ENCODE measurements at places on chromosomes 2 and 18. TPM values are rescaled to one million over a fixed set of nuclear protein-coding genes. Genes with fewer than 3 reads are reported as not detected.
A peak's percentile ranks its signal among the peaks of the same experiment; 100 is the strongest.

DNA sequence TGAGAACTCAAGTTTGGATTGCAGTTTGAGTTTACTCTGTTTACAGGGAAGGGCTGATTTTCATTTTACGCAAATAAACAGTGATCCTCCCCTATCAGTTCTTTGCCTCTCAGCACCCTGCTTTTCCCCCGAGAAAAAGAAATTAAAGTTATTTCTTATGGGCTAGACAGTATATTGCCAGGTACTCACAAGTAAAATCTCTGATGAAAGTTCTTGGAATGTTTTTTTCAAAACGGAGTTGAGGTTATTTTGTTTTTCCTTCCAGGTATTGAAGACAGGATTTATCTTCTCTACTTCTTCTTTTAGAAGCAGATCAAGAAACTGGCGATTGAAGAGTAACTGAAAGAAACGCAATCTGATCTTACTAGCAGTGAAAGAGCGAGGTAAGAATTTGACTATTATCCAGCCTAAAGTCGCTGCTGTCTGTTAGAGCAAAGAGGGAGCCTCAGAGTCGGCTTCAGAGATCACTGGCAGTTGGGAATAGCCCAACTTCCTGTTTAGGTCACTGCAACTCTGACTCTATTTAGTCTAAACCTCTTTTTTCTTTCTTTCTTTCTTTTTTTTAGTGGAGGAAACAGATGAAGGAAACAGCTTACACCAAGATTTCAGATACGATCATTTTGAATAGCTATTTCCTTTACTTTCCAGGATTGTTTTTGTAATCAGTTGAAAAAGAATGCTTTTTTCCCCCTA, at the start of gene TFPI:
Gene TFPI (minus strand): TSS at position 425 of the 693 bp plus-strand sequence. CDS start 50,667 bp downstream, outside the sequence.
- H3K4me3 ChIP-seq = peak within 1 kb of the TSS; percentile 92
- DNase-seq = peak; percentile 78
- H3K27ac ChIP-seq = peak within 1 kb of the TSS; percentile 84
- peaks cover 4% of the 10 kb centered on the region for H3K36me3 ChIP-seq
- no peaks in the 10 kb centered on the region for H3K27me3 ChIP-seq

DNA sequence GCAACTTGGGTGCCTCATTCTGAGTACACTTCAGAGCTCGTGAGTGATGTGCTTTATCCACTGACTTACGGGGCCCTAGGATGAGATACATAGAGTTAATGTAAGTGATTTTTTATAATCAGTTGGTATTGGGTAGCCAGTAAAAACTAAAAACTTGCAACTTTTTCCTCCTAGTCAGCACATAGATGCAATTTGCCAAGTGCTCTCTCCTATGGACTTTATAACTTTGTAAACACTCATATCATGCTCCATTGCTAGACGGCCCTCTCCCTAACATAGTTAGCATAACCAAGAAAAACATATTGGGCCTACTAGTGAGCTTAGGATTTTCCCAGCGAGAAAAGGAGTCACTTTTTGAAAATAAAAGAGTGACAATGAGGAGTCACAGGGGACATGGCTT, 60.4 kb downstream of the PLB1 start:
- H3K27ac ChIP-seq = no peak overlapping the region
- no peaks in the 10 kb centered on the region for H3K36me3 ChIP-seq
- no peak for DNase-seq

GRCh38 chr18:1848716-1849115, 722.6 kb downstream of the METTL4 start:
- no peak for DNase-seq
- no peak overlapping the region for H3K27ac ChIP-seq
- no peak overlapping the region for H3K4me3 ChIP-seq

DNA sequence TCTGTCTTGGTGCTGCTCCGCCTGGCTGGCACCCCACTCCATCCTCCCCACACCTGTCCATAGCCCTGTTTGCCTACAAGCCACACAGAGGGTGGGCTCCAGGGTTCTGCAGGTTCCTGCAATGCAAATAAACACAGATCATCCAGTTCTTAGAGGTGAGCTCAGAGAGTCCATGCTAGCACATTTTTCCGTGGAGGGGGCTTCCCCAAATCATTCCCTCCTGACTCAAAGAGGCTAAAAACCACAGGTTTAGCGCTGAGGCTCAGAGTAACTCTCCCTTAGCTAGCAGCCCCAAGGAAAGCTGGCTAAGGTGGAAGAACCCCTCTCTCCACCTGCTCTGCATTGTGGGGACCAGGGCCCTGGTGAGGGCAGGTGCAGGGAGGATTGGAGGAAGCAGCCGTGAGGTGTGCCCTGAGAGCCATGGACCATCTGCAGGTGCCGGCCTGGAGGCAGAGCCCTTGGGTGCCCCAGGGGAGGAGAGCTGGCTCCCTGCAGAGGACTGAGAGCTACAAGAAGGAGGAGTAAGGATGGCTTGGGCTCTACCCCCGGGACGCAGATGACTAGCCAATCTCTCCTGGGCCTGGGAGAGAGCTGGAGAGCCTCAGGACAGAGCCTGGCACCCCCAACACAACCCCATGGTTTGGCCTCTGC, 23.8 kb upstream of the TEX44 start:
- no peaks in the 10 kb centered on the region for H3K36me3 ChIP-seq
- H3K27me3 ChIP-seq = peaks cover 13% of the 10 kb centered on the region
- no peaks in the 10 kb centered on the region for H3K4me1 ChIP-seq
- no peak for DNase-seq
- H3K4me3 ChIP-seq = no peak overlapping the region

DNA sequence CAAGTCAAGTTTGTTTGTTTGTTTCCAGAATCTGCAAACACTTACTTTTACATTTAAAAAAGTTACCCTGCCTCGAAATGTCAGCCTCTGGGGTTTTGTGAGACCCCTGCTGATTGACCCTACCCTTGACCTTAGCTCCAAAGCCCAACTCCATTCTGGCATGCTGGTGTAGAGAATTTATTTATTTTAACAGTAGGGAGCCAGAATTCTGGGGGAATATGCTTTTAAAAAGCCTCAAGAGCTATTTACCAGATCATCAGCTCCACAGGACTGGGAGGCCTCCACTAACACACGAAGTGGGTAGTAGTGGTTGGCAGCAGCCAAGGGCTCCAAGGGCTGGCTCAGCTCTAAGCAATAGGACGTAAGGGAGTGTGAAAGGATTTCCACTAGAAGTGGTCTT, 23.2 kb upstream of the GREB1L start:
- peaks cover 5% of the 10 kb centered on the region for H3K27me3 ChIP-seq
- H3K27ac ChIP-seq = no peak overlapping the region
- no peak for DNase-seq
- H3K4me3 ChIP-seq = no peak overlapping the region

Gene FAM228B
- total RNA-seq = 2.2 TPM

- DNase-seq = no peak
- H3K4me1 ChIP-seq = no peaks in the 10 kb centered on the region
- H3K36me3 ChIP-seq = no peaks in the 10 kb centered on the region
- H3K27ac ChIP-seq = no peak overlapping the region
- no peaks in the 10 kb centered on the region for H3K27me3 ChIP-seq
- no peak overlapping the region for H3K4me3 ChIP-seq
Measured at GRCh38 chr18:34522603-34523002, 187.5 kb upstream of the DTNA start.

GRCh38 chr2:56232912-56233311, 49.1 kb downstream of the CCDC85A start:
- H3K4me1 ChIP-seq = no peaks in the 10 kb centered on the region
- no peak overlapping the region for H3K27ac ChIP-seq
- H3K27me3 ChIP-seq = no peaks in the 10 kb centered on the region
- no peaks in the 10 kb centered on the region for H3K36me3 ChIP-seq

DNA sequence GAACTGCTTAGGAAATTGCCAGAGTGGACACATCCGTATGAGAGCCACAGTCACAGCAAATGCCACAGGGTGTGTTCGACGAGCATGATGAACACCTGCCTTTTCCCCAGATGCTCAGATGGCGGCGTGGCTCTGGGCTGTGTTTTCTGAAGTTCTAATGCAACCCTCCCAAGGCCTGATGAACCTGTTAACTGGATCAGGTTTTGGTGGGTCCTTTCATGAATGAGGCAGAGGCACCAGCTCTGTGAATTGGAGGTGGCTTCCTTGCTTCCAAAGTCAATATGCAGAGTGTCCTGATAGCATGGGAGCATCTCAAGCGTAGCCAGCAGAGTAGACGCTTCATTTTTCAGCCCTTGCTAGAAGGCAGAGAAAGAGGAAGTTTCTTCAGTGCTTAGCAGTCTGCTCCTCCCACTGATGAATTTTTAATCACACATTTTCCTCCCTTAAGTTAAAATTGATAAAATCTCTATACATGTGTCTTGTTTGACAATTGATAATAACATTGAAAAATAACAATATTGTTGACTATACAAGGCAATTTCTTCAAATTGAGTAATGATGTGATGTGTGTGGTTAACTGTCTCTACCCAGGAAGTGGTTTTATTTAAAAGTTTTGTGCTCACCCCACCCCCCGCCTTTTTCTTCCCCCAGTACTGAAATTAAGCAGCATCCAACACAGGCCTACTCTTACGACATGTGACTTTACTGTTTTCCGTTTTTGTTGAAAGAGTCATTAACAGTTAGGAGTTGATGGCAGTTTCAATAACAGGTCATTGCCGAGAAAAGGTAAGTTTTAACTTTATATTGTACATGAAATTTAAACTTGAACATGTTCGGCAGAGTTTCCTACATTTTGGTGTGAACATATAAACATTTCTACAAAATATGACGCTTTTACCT, at the start of gene ARHGAP15:
Gene ARHGAP15 (plus strand): TSS at position 739 of the 900 bp plus-strand sequence.
- no peaks in the 10 kb centered on the region for H3K36me3 ChIP-seq
- no peak within 1 kb of the TSS for H3K4me3 ChIP-seq

Gene GKN1
- not detected for total RNA-seq

- no peaks in the 10 kb centered on the region for H3K36me3 ChIP-seq
- H3K27me3 ChIP-seq = no peaks in the 10 kb centered on the region
- no peak overlapping the region for H3K27ac ChIP-seq
- H3K4me1 ChIP-seq = no peaks in the 10 kb centered on the region
Measured at GRCh38 chr2:12750166-12750905, 33.6 kb downstream of the TRIB2 start.

DNA sequence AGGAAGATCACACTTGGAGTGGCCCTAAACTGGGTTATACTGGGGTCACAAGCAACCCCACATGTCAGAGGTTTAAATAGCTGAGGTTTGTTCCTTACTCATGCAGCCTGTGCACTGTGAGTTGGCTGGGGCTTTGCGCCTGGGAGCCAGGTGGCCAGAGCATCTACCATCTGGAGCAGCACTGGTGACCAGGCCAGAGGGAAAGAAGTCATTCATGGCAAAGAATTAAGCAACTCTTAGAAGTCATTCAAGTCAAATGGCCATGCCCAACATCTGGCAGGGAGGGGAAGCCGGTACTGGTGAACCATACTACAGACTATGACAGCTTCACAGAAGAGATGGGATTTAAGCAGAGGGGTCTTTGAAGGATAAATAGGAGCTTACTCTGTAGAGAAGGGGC, 90.7 kb downstream of the POLR1A start:
- no peak overlapping the region for H3K27ac ChIP-seq

Gene IL36B
- total RNA-seq = not detected

- H3K27ac ChIP-seq = peak overlapping the region; percentile 89
- no peaks in the 10 kb centered on the region for H3K27me3 ChIP-seq
- H3K36me3 ChIP-seq = no peaks in the 10 kb centered on the region
- DNase-seq = peak; percentile 82
Measured at GRCh38 chr2:195612611-195613495, 44.2 kb upstream of the SLC39A10 start.

DNA sequence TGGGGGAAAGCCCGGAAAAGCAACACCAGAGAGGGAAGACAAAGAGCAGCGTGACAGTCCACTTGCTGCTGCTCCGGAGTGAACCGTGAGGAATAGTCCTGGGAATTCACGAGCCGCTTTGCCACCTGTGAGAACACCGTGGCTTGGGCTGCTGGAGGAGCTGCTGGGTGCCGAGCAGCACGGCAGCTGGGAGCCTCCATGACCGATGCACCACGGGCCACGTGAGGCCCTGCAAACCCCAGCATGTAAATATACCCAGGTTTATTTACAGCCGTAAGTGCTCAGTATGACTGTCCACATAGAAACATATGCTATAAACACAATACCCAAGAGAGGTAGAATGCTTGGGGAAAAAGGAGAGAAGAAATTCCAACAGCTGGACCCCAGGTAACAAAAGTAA, 65.1 kb downstream of the SMIM21 start:
- H3K4me1 ChIP-seq = peaks cover 2% of the 10 kb centered on the region
- no peak overlapping the region for H3K27ac ChIP-seq
- H3K36me3 ChIP-seq = no peaks in the 10 kb centered on the region
- DNase-seq = no peak
- no peak overlapping the region for H3K4me3 ChIP-seq

Gene POTEE
- not detected for total RNA-seq

Gene TMEM37
- under 0.01 TPM for total RNA-seq

DNA sequence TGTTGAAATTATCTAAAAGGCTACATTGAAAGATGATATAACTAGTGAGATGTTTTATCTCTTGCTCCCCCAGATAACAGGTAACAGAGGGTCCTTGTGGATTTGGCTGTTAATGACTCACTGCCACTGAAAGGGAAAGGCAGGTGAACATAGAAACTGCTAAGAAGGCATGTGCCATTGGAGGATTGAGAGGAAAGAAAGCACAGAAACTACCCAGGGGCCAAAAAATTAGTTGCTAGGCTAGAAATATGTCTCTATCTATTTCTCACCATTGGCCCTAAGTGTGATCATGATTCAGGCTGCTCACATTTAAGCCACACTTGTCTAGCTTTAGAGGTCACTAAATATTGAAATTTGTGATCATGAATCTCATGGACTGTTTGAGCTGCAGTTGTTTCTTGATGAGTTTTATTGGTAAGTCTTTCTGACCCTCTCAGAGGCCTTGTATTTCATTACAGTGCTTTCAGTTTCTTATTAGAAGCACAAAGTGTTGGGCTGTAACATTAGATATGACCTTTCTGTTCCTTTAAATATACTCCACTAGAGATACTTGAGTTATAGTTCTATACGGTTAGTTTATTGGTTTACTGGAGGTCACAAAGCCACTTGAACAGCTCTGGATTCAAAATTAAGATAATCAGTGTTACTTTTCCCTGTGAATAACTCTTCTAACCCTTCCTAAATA, 26.2 kb downstream of the NAB1 start:
- DNase-seq = no peak
- no peaks in the 10 kb centered on the region for H3K4me1 ChIP-seq
- H3K27ac ChIP-seq = no peak overlapping the region
- H3K4me3 ChIP-seq = no peak overlapping the region
- H3K27me3 ChIP-seq = no peaks in the 10 kb centered on the region

- no peaks in the 10 kb centered on the region for H3K27me3 ChIP-seq
- no peak overlapping the region for H3K27ac ChIP-seq
Measured at GRCh38 chr2:204638471-204639194, 93.4 kb downstream of the PARD3B start.

Gene CDKL4
- total RNA-seq = not detected

- H3K27me3 ChIP-seq = peaks cover 3% of the 10 kb centered on the region
- no peak overlapping the region for H3K4me3 ChIP-seq
- no peaks in the 10 kb centered on the region for H3K36me3 ChIP-seq
- no peak overlapping the region for H3K27ac ChIP-seq
- DNase-seq = no peak
- no peaks in the 10 kb centered on the region for H3K4me1 ChIP-seq
Measured at GRCh38 chr2:3642521-3643215, 15.3 kb upstream of the ALLC start.

Gene RBM43
- total RNA-seq = 1.6 TPM
